NCI-H1092 (cell line): ENCODE measurements at places on chromosomes 6 and 20.

DNA sequence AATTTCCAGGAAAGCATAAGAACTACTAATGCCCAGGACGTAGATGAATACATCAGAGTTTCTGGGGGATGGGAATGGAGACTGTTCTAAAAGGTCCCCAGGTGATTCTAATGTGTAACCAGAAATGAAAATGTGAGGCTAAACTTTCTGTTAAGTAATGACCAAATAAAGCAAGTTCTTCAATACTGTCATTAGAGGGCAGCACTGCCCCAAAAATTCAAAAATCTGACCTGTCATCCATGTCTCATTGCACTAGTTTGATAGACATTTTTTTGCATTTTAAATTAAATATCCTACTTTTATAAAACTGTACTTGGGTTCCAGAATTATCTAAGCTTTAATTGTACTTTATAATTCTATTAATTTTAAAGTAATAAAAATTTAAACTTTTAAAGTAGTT lies 94.9 kb downstream of the RFX6 start:
- DNase-seq: peak; percentile 5

GRCh38 chr20:51563486-51564332 lies 21.2 kb upstream of the NFATC2 start:
- DNase-seq: no peak

GRCh38 chr6:39214846-39215639 lies 14.2 kb downstream of the KCNK5 start:
- peak; percentile 5 for DNase-seq

DNA sequence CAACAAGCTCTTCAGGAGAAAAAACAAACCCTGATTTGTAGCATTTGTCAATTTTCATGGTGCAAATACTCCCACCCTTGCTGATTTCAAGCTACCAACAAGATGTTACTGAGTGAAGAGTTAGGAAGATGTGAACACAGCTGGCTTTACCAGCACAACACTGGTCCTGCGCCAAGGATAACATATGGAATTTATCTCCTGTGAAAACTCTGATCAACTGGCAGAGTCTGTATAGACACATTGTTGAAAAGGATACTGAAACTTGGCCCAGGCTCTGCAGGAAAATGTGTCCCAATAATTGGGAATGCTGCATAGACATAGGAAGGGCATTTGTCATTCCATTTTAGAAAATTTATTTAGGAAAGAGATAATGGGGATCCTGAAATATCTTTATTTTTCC lies 29.0 kb downstream of the OTOR start:
- DNase-seq: no peak

DNA sequence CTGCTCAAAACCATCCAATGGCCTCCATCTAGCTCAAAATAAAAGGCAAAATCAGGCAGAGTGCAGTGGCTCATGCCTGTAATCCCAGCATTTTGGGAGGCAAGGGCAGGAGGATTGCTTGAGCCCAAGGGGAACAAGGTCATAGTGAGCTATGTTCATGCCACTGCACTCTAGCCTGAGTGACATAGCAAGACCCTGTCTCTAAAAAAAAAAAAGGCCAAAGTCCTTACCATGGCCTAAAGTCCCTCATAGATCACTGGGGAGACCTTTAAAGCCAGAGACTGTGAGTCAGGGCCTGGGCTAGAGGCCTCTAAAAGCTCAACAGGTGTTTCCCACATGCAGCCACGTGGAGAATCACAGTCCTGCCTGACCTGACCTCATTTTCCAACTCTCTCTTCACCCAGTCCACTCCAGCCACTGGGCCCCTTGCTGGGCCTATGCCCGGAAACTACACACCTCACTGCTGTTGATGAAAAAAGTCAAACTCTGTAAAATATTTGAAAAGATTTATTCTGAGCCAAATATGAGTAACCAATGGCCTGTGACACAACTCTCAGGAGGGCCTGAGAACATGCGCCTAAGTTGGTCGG lies 28.2 kb upstream of the TAB2 start:
- no peak for DNase-seq

- no peak for DNase-seq
Observed at GRCh38 chr6:66418906-66419305, 711.9 kb upstream of the EYS start.

DNA sequence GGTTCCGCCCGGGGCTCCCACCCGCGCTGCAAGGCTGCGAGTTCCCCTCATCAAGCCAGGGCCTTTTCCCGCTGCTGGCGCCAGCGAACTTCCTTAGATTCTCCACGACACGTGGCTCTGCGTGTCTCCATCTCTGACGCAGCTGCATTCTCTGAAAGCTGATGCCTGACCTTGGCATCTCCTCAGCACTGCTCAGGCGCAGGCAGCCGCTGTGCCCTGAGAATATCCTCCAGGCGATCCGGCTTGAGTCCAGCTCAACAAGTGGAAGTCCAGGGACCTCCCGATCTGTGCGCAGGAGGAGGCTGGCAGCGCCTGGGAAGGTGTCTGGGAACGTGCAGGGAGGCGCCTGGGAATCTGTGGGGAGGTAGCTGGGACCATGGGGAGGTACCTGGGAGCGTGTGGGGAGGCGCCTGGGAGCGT lies 171.2 kb upstream of the THBS2 start:
- no peak for DNase-seq

DNA sequence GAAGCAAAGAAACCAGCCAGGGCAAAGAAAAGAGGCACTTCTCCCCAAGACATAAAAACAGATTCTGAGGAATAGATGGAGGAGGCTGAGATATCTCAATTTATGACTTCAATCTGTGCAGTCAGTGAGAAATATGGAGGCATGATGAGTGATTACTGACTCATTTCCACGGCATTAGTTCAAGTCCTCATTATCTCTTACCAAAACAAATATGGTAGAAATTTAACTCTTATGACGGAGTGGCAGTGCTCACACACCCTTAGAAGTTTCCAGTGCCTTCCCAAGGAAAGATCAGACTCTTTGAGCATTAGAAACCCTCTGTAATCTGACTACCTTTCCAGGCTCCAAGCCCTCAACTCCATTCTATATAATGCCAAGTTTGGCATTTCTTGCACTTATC lies 364.1 kb downstream of the ARHGAP18 start:
- DNase-seq: no peak

GRCh38 chr20:20358801-20359200 lies 9.1 kb upstream of the INSM1 start:
- DNase-seq: peak; percentile 39

GRCh38 chr20:36017048-36017951 lies 48.9 kb downstream of the CNBD2 start:
- no peak for DNase-seq

GRCh38 chr6:43977404-43978111 lies 149.7 kb downstream of the MRPL14 start:
- no peak for DNase-seq

GRCh38 chr6:16360365-16360764 lies 122.0 kb downstream of the GMPR start:
- no peak for DNase-seq

DNA sequence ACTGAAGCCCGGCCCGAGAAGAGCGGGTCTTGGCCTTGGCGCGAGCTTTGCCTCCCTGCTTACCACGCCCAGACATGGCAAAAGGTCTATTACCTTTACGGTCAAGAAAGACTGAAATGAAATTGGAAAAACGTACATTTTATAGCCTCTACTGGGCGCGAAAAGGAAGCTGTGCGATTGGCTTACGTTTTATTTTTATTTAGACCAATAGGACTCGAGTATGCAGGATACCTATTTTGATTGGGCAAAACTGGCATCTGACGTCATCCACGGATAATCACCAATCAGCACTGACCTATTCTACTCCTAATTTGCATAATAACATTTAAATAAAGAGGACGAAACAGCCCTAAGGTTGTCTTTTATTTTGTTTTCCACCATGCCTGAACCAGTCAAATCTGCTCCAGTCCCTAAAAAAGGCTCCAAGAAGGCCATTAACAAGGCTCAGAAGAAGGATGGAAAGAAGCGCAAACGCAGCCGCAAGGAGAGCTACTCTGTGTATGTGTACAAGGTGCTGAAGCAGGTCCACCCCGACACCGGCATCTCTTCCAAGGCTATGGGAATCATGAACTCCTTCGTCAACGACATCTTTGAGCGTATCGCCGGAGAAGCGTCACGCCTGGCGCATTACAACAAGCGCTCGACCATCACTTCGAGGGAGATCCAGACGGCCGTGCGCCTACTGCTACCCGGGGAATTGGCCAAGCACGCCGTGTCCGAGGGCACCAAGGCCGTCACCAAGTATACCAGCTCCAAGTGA lies 97.4 kb downstream of the OR2B2 start:
- no peak for DNase-seq

- DNase-seq: no peak
Observed at GRCh38 chr6:110354153-110354552, 4.0 kb downstream of the METTL24 start.

DNA sequence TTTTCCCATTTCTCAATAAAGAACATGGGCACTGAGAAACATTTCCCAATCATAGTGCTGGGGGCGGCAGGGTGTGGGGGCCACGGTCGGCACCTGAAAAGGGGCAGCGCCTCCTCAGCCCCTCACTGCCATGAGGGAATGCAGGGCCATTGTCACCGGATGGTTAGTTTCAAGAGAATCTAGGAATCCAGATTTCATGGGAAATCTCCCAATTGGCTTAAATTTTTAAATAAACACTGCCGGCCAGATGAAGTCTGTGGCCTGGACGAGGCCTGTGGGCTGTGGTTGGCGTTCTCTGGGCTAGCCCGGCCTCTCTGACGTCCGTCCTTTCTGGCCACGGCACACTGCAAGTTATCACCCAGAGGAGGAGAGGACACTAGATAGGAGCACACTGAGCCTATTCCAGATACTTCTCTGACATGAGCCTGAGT lies 25.6 kb downstream of the MANBAL start:
- no peak for DNase-seq

DNA sequence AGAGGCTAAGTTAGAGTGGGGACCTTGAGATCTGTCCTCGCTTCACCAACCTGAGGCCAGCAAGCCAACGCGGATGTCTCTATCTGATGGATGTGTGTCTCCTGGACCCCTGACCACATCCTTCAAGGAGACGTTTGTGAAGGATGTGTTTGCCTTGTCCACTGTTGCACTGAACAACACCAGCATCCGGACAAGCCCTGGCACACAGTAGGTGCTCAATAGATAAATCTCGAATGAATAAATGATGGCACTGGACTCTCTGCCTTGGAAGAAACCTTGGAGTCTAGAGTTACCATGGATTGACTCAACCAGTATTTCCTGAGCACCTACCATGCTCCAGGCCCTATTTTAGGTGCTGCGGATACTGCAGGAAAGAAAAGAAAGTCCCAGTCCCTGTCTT lies 97.7 kb upstream of the PTPN1 start:
- DNase-seq: no peak

GRCh38 chr6:25303254-25303653 lies 24.1 kb downstream of the CARMIL1 start:
- no peak for DNase-seq

DNA sequence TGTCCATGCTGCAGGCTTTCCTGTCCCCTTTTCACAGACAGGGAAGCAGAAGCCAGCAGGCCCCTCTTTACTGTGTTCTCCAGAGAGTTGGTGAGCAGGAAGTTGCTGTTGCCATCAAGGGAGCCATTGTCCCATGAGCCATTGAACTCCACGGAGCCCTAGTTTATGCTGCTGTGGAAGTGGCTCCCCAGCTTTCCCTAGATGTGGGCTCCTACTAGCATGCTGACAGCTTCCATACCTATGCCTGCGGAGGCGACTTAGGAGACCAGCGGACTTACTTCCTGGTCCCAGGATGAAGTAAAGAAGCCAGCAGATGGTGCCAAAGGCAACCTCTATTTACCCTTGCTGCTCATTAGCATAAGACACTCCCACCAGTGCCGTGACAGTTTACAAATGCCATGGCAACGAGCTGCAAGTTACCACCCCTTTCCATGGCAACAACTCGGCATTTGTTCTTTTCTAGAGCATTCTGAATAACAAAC lies 30.8 kb upstream of the FKBP1A start:
- peak; percentile 14 for DNase-seq

- DNase-seq: no peak
Observed at GRCh38 chr6:40037271-40037670, 103.0 kb upstream of the MOCS1 start.

DNA sequence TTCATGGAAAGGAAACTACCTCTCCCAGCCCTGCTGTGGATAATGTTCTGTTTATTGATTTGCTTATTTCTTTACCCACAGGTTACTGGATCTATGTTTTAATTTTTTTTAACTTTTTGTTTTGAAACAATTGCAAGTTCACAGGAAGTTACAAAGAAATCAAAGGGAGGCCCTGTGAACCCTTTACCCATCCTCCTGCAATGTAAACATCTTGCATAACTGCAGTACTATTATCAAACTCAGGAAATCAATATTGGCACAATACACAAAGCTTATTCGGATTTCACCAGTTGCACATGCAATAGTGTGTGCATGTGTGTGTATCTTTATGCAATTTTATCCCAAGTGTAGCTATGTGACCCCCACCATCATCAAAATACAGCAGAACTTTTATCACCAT lies 398.0 kb downstream of the BTBD3 start:
- DNase-seq: no peak

- DNase-seq: no peak
Observed at GRCh38 chr20:23164176-23164601, 78.1 kb upstream of the CD93 start.

- no peak for DNase-seq
Observed at GRCh38 chr6:23228439-23229024, 659.2 kb downstream of the HDGFL1 start.

DNA sequence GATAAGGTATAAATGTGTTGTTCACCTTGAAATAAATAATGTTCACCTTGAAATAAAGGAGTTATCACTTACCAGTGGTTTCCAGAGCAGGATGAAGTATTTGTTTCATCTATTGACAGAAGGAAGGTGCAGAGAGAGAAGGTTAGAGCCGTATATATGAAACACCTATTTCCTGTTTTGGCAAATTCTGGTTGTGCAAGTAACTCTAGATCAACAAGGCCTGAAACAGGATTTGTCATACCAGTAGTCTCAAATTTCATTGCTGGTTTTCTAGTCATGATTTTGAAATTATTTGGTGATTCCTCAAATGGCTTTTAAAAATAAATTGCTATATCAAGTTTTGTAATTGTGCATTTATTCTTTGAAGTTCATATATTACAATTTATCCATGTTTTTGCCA lies at the start of gene CRISP3:
Gene CRISP3, minus strand, starts transcription at position 130 of the 400 bp plus-strand sequence. Its CDS starts 21 bp downstream, at position 109.
- DNase-seq: no peak
